T-cell (primary cell): ENCODE measurements at places on chromosomes 12 and 14.

GRCh38 chr14:31479027-31479426, 8.8 kb downstream of the GPR33 start:
- no peak for DNase-seq

DNA sequence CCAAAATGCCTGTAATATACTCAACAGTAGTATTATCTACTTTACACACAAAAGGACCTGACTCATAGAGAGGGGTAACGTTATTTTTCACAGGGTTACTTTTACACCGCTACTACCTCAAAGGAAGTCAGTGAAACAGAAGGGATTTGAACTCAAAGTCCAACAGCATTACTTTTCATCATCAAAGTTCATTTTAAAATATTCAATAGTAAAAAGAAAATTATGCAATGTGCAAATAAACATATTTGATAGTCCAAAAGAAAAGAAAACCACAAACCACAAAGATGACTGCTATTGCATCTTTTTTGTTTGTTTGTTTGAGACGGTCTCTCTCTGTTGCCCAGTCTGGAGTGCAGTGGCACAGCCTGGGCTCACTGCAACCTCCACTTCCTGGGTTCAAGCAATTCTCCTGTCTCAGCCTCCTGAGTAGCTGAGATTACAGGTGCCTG, 15.5 kb downstream of the KIF21A start:
- DNase-seq, result no peak

DNA sequence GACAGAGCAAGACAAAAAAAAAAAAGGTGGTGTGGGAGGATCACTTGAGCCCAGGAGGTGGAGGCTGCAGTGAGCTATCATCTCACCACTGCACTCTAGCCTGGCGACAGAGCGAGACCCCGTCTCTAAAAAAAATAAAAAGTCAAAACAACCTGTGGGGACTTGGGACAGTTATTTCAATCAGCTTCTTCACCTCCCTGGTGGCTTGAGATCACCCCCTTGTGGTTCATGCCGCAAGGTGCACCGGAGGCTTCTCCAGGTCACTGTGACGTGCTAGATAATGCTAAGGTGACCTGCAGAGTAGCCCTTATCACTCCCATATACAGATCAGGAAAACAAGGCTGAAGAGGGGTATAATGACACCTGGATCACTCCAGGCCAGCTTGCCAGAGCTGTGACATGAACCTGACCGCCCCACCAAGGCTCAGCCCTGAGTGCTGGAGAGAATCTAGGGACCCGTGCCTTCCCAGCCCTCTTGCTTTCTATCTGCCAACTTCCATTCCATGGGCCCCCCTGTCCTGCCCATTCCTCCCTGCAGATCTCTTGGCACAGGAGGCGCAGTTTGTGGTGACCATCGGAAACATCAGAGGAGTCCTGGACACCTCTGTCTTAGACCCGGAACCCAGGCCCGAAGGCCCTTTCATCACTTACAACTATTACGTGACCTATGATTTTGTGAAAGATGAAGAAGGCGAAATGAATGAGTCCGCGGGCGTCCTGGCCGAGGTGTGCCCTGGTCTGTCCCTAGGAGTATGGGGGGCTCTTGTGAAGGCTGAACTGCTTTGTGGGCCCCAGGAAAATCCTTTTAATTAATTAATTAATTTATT, 8.1 kb downstream of the LRRC43 start:
- DNase-seq, result peak; percentile 58

- DNase-seq, result no peak
These were observed 175.8 kb upstream of the NPAS3 start for GRCh38 chr14:32762886-32763285.

DNA sequence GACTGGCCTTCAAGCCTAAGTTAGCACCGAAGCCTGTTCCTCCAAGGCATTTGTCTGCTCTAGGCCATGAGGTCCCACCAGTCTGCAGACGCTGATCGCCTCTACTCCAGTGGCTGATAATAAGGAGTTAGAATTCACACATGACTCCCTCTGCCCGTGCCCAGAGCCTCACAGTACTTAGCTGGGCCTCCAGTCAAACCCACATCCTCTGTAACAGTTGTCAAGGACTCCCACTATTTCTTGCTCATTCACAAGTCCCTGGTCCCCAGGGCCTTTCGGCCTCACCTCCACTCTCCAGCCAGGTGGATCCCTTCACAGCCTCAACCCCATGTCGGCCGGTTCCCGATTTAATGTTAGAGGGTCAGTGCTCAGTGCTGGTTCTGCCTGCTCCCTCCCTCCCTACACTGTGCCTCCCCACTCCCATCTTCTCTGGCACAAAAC, 6.3 kb upstream of the KRT5 start:
- DNase-seq, result no peak

- DNase-seq, result no peak
These were observed 542.9 kb upstream of the FLRT2 start for GRCh38 chr14:84987042-84987441.

GRCh38 chr14:59147007-59147406, 41.5 kb upstream of the DAAM1 start:
- no peak for DNase-seq

GRCh38 chr12:95629392-95629791, 78.1 kb upstream of the USP44 start:
- DNase-seq, result no peak

GRCh38 chr14:91228112-91229004, 16.1 kb downstream of the GPR68 start:
- DNase-seq, result peak; percentile 85

DNA sequence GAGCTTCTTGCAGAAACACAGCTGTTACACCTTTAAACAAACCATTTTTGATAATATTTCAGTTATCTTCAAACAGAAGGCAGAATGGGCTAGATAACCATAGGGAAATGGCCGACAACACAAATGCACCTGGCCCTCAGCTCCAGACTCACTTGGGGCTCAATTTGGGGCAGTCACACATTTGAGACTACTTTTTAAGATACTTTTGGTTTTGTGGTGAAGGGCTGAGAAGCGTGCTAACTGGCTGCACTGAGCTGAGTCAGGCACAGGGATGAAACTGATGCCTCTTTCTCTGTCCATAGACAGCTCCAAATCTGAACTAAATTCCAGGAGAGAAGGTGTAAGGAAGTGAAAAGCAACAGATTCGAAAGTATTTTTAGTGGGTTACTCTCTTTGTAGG, 18.5 kb upstream of the GRIP1 start:
- DNase-seq, result no peak

- no peak for DNase-seq
These were observed 419.4 kb downstream of the SNAPC1 start for GRCh38 chr14:62181591-62181990.

- no peak for DNase-seq
These were observed 37.8 kb downstream of the MYO1H start for GRCh38 chr12:109385339-109386058.

GRCh38 chr14:100381395-100382105, 58.4 kb downstream of the SLC25A47 start:
- DNase-seq, result no peak

GRCh38 chr14:100804138-100804537, 21.8 kb upstream of the MEG3 start:
- DNase-seq, result no peak

- no peak for DNase-seq
These were observed 12.8 kb upstream of the PSMA6 start for GRCh38 chr14:35279369-35279768.

GRCh38 chr12:96057986-96058553, 22.7 kb upstream of the LTA4H start:
- DNase-seq, result no peak

DNA sequence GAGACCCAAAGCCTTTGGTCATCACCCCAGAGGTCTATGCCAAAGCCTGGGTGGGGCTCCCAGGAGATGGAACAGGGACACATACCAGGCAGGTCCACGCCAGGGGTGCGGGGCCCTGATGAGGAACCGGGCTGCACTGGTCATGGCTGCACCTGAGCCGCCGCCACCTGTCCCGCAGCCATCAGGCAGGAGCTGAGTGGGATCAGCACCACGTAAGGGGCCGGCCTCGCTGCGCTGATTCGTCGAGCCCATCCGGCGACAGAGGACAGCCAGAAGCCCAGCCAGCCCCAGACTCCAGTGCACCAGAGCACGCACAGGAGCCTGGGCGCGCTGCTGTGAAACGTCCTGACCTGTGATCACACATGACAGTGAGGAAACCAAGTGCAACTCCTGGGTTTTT, 15.9 kb downstream of the DEGS2 start:
- DNase-seq, result no peak

DNA sequence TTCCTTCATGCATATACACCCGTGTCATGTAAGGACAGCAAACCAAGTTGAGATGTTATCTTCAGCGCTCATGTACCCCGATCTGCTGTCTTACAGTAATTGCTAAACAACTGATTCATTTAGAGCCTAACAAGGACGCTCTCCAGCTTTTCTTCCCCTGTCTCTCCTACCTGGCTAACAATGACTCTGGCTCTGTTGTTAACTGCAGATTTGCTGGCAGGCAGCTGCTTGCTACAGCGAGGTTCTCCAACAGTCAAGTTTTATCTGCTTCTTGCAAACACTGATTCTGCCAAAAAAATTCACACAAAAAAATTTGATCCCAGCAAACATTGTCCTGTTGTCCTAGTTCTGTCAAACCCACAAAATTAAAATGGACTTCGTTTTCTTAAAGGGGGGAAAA, 101.6 kb downstream of the OTX2 start:
- DNase-seq, result no peak

DNA sequence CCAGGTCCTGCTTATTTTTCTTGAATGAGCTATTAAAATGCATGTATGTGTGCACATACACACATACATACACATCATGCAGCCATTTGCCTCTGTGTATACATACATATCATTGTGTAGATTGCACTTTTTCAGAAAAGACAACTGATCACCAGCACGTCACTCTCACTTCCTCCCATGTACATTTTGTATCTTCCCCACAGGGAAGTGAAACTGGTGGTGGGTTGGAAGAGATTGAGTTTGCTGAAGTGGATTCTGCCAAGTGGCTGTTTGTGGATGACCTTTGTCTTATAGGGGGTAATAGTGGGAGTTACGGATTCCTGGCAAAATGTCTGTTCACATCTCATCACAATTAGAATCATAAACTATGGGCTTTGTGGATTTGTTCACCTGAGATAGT, 448.6 kb downstream of the RAD51B start:
- no peak for DNase-seq

DNA sequence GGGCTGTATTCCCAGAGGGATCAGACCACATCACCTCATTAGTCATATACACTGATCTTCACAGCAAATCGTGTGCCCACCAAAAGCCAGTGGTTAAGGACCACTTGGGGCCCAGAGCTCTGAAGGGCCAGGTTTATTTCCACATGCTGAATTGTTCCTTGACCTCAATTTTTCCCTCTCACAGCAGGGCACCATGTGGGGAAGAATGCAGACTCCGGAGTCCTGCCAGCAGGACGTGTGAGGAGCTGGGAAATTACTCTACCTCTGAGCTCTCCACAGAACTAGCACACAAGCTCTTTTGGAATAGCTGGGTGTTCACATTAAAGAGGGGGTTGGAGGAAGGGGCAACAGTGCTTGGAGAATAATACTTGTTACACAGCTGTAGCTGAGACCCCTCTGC, 57.6 kb upstream of the SEL1L start:
- no peak for DNase-seq

DNA sequence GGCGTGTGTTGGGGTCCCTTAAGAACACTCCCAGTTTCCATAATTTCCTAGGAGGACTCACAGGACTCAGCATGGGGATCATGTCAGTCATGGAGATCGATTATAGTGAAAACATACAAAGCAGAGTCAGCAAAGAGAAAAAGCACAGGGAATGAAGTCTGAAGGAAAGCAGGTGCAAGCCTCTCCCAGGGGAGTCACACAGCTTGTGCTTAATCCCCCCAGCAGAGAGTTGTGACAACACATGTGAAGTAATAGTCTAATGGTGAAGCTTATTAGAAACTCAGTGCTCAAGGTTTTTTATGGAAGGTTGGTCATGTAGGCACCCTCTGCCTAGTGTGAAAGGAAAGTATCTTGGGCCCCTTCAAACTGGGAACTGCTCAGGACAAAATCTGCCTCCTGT, 149.0 kb upstream of the SEL1L start:
- DNase-seq, result no peak

DNA sequence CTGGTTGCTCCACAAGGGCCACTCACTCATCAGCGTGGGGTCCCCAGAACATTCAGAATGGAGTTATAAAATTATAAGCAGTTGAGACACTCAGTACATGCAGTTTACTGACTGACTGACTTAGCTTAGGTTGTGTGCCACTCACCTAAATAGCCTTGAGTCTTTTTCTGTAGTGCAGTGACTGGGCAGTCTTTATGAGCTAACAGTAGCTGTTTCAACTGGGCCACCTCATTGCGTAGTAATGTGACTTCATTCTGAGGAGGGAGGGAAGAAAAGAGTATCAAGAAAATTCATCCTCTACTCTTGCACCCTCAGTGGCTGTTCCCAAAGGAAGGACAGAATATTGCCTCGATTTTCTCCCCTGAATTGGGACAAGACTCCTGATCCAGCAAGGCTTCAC, 15.8 kb upstream of the NPFF start:
- no peak for DNase-seq

DNA sequence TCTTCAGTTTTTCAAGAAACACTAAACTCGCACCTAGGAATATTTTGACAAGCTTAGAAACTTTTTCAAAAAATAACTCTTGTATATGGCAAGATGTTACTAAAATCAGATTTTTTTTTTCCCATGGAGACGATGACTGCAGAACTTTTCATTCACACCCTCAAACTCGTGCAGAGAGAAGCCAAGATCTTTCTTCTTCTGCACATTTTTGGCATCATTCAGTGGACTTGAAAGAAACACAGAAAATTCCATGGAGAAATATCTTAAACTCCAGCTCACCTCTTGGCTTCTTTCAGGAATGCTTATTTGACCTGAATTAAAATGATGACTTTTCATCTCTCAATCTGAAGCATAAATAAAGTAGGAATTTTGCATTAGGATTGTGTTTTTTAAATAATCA, 919.4 kb downstream of the NRXN3 start:
- DNase-seq, result no peak

- DNase-seq, result no peak
These were observed 138.5 kb downstream of the ANO6 start for GRCh38 chr12:45354399-45354798.

GRCh38 chr12:77578466-77579220, 252.1 kb upstream of the NAV3 start:
- no peak for DNase-seq

- DNase-seq, result no peak
These were observed 156.0 kb downstream of the SAMD4A start for GRCh38 chr14:54722791-54723432.

DNA sequence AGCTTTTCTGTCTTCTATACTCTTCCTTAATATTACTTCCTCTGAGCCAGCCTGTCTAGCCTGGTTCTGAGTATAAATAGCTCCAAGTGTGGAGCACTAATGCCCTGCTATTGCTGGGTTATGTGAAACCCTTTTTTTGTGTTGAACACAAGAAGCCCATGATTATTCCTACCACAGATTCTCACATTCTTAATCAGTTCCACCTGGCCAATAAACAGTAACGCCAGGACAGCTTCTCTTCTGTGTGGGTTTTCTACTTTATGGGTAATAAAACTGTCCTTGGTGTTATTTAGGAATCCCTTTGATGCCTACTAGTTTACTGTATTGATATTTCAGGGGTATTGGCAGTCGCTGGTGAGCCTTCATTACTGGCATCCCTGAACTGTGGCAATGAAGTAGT, 48.9 kb upstream of the LRIG3 start:
- DNase-seq, result no peak
